Glomerular endothelial cell (primary cell): ENCODE measurements at places on chromosomes 1 and 21. TPM values are rescaled to one million over a fixed set of nuclear protein-coding genes. Genes with fewer than 3 reads are reported as not detected.

The GJA4 gene
- total RNA-seq = 3.2 and 62.1 TPM in 2 replicates

The HHIPL2 gene
- not detected in 2 replicates for total RNA-seq

The GPBP1L1 gene
- 78.6 and 83.0 TPM in 2 replicates for total RNA-seq

- DNase-seq = no peak
These were observed 5.7 kb downstream of the NTRK1 start for GRCh38 chr1:156866249-156866909.

GRCh38 chr21:20883408-20883800 is 114.8 kb upstream of the NCAM2 start:
- no peak for DNase-seq

- no peak for DNase-seq
These were observed 2.9 kb downstream of the IPO13 start for GRCh38 chr1:43949678-43950077.
